Activated T-helper 1 cell treated with anti-CD3 and anti-CD28 coated beads, Interleukin-12 subunit alpha, Interleukin-12 subunit beta, Interleukin-2, Interleukin-4 antibody, amounts not matched to agents 30 ng/mL and 10 ng/mL and 1 ng/mL, durations not matched to agents 14 hours and 24 hours and 36 hours (primary cell): ENCODE measurements at places on chromosomes 16 and 17. TPM values are rescaled to one million over a fixed set of nuclear protein-coding genes. Genes with fewer than 3 reads are reported as not detected.

The SLC5A11 gene
- total RNA-seq: 0.07 and 0.10 TPM in 2 replicates

- no peak for DNase-seq
Measured at GRCh38 chr16:65827231-65827630, 539.3 kb upstream of the CDH5 start.

- DNase-seq: no peak
Measured at GRCh38 chr16:28491230-28491969, 474 bp downstream of the CLN3 start.

GRCh38 chr17:37698911-37699255 is 46.0 kb downstream of the HNF1B start:
- DNase-seq: no peak

The TBC1D3I gene
- 0.36 and 1.7 TPM in 2 replicates for total RNA-seq

- DNase-seq: no peak
Measured at GRCh38 chr16:4915226-4915761, 21.7 kb downstream of the PPL start.

The RRAD gene
- total RNA-seq: 0.83 and 0.93 TPM in 2 replicates

DNA sequence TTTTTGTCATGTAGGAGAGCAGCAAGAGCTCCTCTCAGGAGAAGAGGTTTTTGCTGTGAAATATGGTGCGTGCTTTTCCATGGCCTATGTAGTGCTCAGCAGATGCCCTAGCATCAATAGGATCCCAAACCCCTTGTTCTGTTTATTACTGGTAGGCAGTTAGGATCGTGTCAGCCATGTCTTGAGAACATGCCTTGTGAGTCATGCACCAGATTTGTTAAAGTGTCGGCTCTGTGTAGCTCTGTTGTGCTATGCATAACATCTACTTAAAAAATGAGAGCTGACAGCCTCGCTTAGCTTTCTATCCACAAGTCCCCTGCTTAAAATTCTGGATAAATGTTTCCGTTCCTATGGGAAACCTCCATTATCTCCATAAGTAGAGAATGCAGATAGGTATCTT is 4.4 kb upstream of the EIF4A3 start:
- DNase-seq: no peak

DNA sequence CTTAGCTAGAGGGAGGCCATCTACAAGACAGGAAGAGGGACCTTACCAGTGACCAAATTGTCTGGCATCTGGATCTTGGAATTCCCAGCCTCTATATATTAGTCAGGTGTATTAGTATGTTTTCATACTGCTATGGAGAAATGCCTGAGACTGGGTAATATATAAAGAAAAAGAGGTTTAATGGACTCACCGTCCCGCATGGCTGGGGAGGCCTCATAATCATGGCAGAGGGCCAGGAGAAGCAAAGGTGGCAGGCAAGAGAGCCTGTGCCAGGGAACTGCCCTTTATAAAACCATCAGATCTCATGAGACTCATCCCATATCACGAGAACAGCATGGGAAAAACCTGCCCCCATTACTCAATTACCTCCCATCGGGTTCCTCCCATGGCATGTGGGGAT is 500.2 kb downstream of the SHISA9 start:
- no peak for DNase-seq

- DNase-seq: no peak
Measured at GRCh38 chr17:19541445-19541844, 7.8 kb downstream of the SLC47A1 start.

The UNC13D gene
- 185 and 186 TPM in 2 replicates for total RNA-seq

- DNase-seq: no peak
Measured at GRCh38 chr16:85056211-85056748, 28.7 kb downstream of the KIAA0513 start.

The RPTOR gene
- 63.5 and 66.7 TPM in 2 replicates for total RNA-seq

GRCh38 chr17:28335959-28336871 is 654 bp downstream of the TNFAIP1 start:
- no peak for DNase-seq

DNA sequence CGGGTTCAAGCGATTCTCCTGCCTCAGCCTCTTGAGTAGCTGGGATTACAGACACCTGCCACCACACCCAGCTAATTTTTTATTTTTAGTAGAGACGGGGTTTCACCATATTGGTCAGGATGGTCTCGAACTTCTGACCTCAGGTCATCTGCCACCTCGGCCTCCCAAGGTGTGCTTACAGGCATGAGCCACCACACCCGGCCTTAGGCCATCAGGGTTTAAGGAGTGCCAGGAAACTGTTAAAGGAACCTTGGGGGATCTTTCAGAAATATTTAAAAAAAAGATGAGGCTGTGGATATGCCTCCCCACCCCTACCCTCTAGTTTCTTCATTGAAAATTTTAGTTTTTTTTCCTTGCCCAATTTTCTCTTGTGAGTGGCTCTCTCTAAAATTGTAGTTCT is 31.4 kb upstream of the UBE2G1 start:
- DNase-seq: no peak

The SCARF1 gene
- 7.3 and 9.3 TPM in 2 replicates for total RNA-seq

- DNase-seq: no peak
Measured at GRCh38 chr17:57365420-57365819, 109.1 kb downstream of the MSI2 start.

The ST6GALNAC1 gene
- 0.78 and 0.83 TPM in 2 replicates for total RNA-seq

The KRT25 gene
- total RNA-seq: not detected in 2 replicates

- DNase-seq: no peak
Measured at GRCh38 chr16:35754391-35755369, 2295.3 kb downstream of the TP53TG3F start.

DNA sequence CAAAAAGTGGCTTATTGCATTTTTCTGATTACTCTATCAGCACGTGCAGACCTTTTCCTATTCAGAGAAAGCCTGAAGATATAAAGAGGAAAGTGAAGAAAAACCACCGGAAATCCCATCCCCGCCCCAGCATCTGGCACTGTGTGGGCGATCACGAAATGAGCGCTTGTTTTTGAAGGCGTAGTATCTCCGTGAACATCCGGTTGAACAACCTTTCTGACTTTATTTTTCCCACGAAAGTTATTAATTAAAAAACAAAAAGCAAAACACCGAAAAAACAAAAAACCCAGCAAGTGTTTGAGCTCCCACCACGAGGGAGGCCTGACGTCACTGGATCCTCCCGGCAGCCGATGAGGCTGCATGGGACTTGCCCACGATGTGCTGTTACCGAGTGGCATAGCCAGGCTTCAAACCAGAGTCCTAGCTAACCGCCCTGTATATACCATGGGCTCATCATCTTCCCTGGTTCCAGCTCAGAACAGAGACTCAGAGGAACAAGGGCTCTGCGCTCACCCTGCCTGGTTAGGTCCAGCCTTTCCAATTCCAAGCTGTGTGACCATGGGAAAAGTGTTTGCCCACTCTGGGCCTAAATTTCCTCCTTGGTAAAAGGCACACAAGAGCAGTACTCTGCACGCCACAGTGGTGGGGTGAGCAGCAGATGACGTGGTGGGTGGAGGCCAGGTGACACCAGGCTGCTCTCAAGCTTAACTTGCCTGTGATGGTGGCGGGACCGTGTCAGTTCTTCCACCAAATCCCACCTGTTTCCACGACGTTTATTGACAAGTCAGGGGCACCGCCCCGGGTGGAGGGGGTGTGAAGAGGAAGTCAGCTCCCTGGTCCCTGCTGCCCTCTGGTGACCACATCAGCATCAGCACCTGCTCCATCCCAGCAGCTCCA is 34.3 kb upstream of the IL21R start:
- peak; percentile 76 for DNase-seq

DNA sequence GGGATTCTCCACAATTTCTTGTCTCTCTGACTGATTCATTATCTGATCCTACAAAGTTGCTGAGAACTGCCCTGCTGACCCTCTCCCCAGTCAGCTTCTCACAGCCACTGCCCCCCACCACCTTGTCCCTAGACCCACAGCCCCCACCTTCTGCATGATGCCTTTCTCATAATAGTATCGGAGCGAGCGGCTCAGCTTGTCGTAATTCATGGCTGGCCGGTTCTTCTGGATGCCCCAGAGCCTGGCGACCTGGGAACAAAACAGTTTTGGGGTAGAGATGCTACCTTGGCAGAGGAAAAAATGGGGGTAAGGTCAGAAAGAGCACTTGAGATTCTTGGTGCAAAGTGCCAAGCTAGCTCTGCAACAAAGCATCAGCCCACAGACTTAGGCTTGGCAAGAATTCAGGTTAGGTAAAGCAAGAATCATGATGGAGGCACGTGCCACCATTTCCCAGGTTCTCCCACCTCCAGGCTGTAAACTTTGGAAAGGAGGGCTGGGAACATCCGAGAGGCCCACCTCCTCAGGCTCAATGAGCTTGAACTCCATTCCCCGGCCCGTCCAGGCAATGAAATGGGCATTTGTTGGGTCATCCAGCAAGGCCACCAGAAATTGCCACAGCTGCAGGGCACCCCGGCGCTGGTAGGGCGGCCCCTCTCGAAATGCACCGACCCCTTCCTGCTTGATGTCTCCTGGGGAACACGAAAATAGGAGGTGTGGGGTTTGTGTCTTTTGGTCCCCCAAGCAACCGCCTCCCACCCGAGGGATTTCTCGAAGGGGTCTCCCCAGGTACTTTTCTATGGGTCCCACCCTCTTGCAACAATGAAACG is 16.9 kb downstream of the ETV4 start:
- DNase-seq: no peak

- no peak for DNase-seq
Measured at GRCh38 chr17:40068129-40068581, 5.4 kb downstream of the THRA start.

DNA sequence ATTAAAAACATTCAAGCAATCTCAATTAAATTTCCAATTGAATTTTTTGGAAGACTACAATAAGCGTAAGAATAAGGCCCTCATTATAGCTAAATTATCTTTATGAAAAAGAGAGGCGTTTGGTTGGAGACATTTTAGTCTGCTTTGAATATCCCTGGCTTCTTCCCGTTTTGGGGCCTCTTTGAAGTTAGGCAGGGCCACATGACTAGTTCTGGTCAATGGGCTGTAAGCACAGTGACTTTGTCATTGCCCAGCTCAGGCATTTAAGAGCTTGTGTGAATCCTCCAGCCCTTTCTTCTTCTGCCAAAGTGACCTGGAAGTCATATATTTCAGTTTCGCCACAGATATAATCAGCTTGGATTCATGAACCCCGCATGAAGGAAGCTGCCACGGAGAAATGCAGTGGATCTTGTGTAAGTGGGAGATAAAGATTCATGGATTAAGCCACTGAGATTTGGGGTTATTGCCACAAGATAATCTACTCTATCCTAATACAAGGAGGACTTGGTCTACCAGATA is 21.7 kb upstream of the UBTF start:
- no peak for DNase-seq

GRCh38 chr17:77343031-77343800 is 202.4 kb downstream of the SEC14L1 start:
- no peak for DNase-seq

DNA sequence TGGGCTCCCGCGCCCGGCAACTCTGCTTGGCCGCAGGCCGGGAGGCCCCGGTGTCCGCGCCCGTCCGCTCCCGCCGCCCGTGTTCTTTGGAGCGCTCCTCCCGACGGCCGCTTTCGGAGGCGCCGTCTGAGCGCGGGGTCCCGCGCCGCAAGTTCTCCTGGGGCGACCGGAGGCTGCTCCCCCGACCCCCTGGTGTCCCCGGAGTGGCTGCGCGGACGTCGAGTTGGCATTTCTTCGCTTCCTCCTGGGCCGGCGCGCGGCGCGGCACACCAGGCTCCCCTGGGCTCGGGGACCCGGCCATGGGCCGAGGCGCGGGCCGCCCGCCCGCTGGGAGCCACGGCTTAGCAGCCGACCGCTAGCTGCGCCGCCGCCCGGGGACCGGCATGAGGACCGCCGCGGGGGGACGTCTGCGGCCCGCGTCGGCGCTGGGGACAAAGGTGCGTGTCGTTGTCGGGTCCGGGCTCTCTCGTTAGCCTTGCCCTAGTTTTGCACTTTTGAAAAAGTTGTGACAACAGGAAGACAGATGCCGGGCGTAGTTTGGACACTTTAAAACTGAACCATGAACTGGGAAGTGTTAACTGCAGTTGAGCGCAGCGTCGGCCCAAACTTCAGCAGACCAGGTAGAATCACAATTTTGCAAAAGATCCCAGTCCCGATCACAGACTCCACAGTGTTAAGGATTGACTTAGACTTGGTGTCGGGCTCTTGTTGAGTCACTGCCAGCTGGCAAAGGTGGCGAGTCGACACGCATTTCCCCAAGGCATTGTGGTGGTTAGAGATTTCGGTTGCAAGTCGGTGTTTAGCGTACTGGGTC is 700 bp downstream of the UBN1 start:
- DNase-seq: peak; percentile 30

DNA sequence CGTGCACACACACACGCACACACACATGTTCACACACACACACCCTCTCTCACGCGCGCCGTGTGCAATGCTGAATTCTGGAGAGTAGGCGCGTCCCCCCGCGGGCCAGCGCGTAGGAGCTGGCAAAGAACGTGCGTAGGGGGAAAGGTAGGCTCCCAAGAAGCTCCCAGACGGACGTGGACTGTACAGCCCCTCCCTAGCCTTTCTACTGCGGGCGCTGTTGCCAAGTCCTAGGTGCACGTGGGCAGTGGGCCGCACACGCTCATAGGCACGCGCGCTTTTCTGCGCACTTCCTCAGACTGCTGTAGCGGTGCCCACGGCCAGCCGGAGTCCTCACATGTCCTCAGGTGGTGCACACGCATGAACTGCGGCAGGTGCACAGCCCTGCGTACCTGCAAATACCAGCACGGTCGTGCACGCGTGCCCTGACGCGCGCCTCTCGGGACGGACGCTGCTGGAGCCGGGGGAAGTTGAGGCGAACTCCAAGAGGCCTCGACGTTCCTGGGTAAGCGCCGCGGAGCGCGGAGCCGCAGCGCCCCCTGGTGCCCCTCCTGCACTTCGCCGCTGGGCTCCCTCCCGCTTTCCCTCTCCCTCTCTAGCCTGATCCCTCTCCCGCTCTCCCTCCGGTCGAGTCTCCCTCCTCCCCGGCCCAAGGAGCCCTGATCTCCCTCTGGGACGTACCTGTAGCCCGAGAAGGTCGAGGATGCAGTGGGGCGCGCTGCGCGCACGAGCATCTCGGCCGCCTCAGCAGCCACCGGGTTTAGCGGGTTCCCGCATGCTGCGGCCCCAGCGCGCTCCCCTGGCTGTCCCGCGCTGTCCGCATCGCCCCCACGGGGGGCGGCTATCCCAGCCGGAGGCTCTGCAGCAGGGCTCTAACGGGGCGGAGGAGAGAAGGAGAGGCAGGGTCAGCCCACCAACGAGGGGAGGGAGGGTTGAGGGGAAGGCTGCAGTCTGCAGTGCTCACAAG is 749 bp downstream of the GRIN2A start:
- DNase-seq: peak; percentile 19

- no peak for DNase-seq
Measured at GRCh38 chr17:41413353-41413957, 10.9 kb downstream of the KRT37 start.

The ITGAX gene
- total RNA-seq: 63.8 and 65.0 TPM in 2 replicates

GRCh38 chr17:71409712-71410111 is 711.1 kb upstream of the SOX9 start:
- DNase-seq: no peak

The C16orf92 gene
- not detected in 2 replicates for total RNA-seq

The KRTAP9-2 gene
- total RNA-seq: not detected in 2 replicates
